Activated CD4-positive, alpha-beta memory T cell treated with anti-CD3 and anti-CD28 coated beads, Interleukin-2, amount 10 ng/mL, durations not matched to agents 7 days and 5 days (primary cell): ENCODE measurements at places on chromosomes 4 and X. TPM values are rescaled to one million over a fixed set of nuclear protein-coding genes. Genes with fewer than 3 reads are reported as not detected.

DNA sequence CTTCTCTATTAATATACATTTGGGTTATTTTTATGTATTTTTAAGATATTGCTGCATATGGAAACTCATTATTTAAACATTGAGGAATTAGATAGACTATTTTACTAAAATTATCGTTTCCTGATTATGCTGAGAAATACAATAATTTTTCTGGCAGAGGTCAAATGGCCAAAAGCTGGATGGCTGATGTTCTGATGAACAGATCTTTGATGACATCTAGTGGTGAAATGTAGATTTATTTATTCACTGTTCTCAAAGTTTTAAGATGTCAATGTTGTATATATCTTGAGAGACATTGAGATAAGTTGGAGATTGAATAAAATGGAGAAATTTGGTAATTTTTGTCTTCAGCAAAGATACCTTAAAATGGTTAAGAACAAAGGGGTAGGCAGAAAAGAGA, 96.2 kb downstream of the UGT8 start:
- H3K4me3 ChIP-seq, result no peak overlapping the region
- no peak overlapping the region for H3K27ac ChIP-seq
- DNase-seq, result no peak
- H3K4me1 ChIP-seq, result no peaks in the 10 kb centered on the region

DNA sequence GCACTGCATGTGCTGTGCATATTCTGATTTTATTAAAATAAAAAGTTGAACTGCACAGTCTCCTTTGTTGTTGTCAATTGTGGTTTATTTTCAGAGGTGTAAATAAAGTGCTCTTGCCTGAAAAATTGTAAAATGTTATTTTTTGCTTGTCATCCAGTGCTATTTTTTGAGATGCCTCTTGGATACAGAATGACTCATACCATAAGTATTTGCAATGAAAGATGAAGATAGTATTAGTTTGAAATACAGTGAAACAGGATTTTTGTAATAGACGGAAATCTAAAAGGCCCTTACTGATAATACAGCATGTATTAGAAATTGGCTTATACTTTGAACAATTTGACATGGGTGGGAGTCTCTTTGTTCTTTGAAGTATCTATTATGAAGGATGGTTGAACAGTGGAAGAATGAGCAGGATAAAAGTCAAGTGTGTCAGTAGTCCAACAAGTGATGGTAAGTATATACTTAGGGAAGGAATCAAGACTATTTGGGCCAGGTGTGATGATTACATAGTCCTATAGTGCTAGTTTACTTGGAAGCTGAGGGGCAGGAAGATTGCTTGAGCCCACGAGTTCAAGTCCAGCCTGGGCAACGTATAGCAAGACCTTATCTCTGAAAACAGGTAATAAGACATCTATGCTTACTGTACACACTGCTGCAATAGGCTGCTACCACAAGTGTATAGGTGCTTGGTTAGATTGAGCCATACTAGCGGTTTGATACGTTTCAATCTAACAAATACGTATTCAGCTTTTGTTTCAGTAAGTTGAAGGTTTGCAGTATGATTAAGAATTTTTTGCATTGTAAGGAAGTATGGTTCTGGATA, 16.4 kb downstream of the DDX3X start:
- peak overlapping the region; percentile 30 for H3K27ac ChIP-seq
- H3K36me3 ChIP-seq, result peaks cover 60% of the 10 kb centered on the region
- H3K27me3 ChIP-seq, result no peaks in the 10 kb centered on the region

DNA sequence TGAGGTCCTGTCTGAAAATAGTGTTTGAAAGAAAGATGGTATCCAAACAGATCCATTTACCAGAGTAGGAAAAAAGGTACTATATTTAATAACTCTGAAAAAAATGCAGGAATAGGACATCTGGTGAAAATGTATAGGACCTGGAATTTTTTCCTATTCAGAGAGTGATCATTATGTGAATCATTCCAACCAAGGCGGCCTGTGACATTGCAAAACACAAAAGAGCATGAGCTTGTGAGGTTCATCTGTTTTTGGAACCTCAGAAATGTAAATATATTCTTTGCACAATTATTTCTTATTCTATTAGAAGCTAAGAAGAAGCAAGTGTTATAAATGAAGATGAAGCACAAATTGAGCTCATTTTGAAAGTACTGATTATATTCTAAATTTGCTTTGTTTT, 2.0 kb downstream of the C4orf51 start:
- H3K27ac ChIP-seq, result no peak overlapping the region
- no peaks in the 10 kb centered on the region for H3K36me3 ChIP-seq
- H3K4me1 ChIP-seq, result no peaks in the 10 kb centered on the region
- DNase-seq, result no peak
- H3K4me3 ChIP-seq, result no peak overlapping the region
- peaks cover 13% of the 10 kb centered on the region for H3K27me3 ChIP-seq

GRCh38 chr4:85967872-85968271, 392.0 kb downstream of the MAPK10 start:
- H3K27me3 ChIP-seq, result no peaks in the 10 kb centered on the region
- no peak overlapping the region for H3K27ac ChIP-seq
- no peaks in the 10 kb centered on the region for H3K36me3 ChIP-seq
- no peak overlapping the region for H3K4me3 ChIP-seq
- no peak for DNase-seq

GRCh38 chr4:44558031-44558605, 93.3 kb downstream of the YIPF7 start:
- DNase-seq, result no peak
- H3K27ac ChIP-seq, result no peak overlapping the region
- no peak overlapping the region for H3K4me3 ChIP-seq
- no peaks in the 10 kb centered on the region for H3K27me3 ChIP-seq
- H3K36me3 ChIP-seq, result no peaks in the 10 kb centered on the region
- no peaks in the 10 kb centered on the region for H3K4me1 ChIP-seq

The BEND2 gene
- not detected for total RNA-seq

GRCh38 chrX:23907111-23907497, 634 bp downstream of the APOO start:
- peak overlapping the region; percentile 89 for H3K27ac ChIP-seq
- DNase-seq, result no peak
- H3K27me3 ChIP-seq, result no peaks in the 10 kb centered on the region
- peak overlapping the region; percentile 77 for H3K4me3 ChIP-seq
- H3K4me1 ChIP-seq, result peaks cover 23% of the 10 kb centered on the region
- H3K36me3 ChIP-seq, result no peaks in the 10 kb centered on the region

GRCh38 chr4:138927072-138927471, 88.5 kb upstream of the NOCT start:
- H3K4me3 ChIP-seq, result no peak overlapping the region
- no peaks in the 10 kb centered on the region for H3K4me1 ChIP-seq
- H3K36me3 ChIP-seq, result no peaks in the 10 kb centered on the region
- no peak for DNase-seq
- no peak overlapping the region for H3K27ac ChIP-seq
- no peaks in the 10 kb centered on the region for H3K27me3 ChIP-seq

GRCh38 chr4:144948009-144948408, 150.0 kb downstream of the ANAPC10 start:
- H3K27ac ChIP-seq, result no peak overlapping the region
- DNase-seq, result no peak
- no peaks in the 10 kb centered on the region for H3K4me1 ChIP-seq
- no peaks in the 10 kb centered on the region for H3K36me3 ChIP-seq

The IRF2 gene
- 78.5 TPM for total RNA-seq

GRCh38 chr4:127469542-127469941, 163.2 kb upstream of the INTU start:
- H3K4me3 ChIP-seq, result no peak overlapping the region
- H3K4me1 ChIP-seq, result no peaks in the 10 kb centered on the region
- no peak overlapping the region for H3K27ac ChIP-seq
- no peaks in the 10 kb centered on the region for H3K36me3 ChIP-seq

The SHROOM2 gene
- not detected for total RNA-seq

GRCh38 chr4:110876866-110877265, 254.0 kb upstream of the PITX2 start:
- H3K36me3 ChIP-seq, result no peaks in the 10 kb centered on the region
- no peak overlapping the region for H3K4me3 ChIP-seq
- no peak for DNase-seq
- H3K27ac ChIP-seq, result no peak overlapping the region

DNA sequence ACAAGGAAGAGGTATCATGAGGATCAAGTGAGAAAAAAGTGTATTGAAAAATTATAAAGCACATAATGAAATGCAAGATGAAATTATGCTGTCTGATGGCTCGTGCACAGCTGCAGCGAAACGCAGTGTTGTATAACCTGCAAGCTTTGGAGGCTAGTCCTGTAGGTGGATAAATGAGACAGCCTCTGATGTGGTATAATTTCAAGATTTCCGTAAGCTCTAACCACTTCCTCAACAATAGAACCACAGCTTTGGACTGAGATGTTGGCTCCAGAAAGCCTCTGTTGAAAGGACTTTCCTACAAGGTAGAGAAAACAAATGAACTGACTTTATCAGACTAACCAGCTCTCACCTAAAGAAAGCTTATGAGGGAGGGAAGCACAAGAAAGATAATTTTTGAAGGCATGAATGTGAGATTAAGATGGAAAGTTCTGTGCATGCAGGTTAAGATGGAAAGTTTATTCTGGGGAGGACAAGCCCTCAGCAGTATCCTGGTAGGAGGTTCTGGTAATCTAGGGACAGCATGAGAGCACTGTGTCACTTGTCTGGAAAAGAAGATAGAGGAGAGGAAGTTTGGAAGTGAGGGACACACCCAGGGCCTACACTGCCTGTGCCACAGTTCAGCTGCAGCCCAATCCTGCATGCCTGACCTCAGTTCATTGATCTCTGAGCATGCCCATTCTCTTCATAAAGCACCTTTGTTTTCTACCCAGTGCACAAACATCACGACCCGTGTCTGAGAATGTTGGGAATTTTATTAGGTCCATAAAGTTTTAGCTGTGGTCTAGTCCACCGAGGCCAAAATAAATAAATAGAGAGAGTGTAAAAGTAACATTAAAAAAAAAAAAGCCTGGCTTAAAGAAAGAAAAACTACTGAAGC, 161.5 kb upstream of the SFRP2 start:
- peaks cover 10% of the 10 kb centered on the region for H3K27me3 ChIP-seq
- H3K4me3 ChIP-seq, result no peak overlapping the region
- no peak overlapping the region for H3K27ac ChIP-seq
- no peak for DNase-seq
- no peaks in the 10 kb centered on the region for H3K36me3 ChIP-seq
- H3K4me1 ChIP-seq, result peaks cover 13% of the 10 kb centered on the region

The KLHL34 gene
- total RNA-seq, result 0.58 TPM

- no peaks in the 10 kb centered on the region for H3K36me3 ChIP-seq
- H3K4me3 ChIP-seq, result no peak overlapping the region
- no peaks in the 10 kb centered on the region for H3K4me1 ChIP-seq
- no peak for DNase-seq
These were observed 185.8 kb upstream of the GPRIN3 start for GRCh38 chr4:89493367-89493766.

The TSPYL2 gene
- 31.1 TPM for total RNA-seq

The MCF2 gene
- total RNA-seq, result 0.25 TPM

The CCSER1 gene
- 0.73 TPM for total RNA-seq

- DNase-seq, result no peak
- H3K4me1 ChIP-seq, result no peaks in the 10 kb centered on the region
- no peak overlapping the region for H3K27ac ChIP-seq
- H3K36me3 ChIP-seq, result no peaks in the 10 kb centered on the region
These were observed 207.3 kb upstream of the VEGFC start for GRCh38 chr4:176999935-177000543.

GRCh38 chrX:68647156-68647957, at the start of gene STARD8:
Gene STARD8 (plus strand): TSS chrX:68647666. CDS start chrX:68647883, 217 bp downstream.
- H3K27ac ChIP-seq, result no peak within 1 kb of the TSS
- no peaks in the 10 kb centered on the region for H3K36me3 ChIP-seq
- H3K27me3 ChIP-seq, result peaks cover 5% of the 10 kb centered on the region
- no peak within 1 kb of the TSS for H3K4me3 ChIP-seq
- DNase-seq, result no peak
- H3K4me1 ChIP-seq, result no peaks in the 10 kb centered on the region
